Fibroblast of the aortic adventitia (primary cell): ENCODE measurements at places on chromosomes 11 and 22. TPM values are rescaled to one million over a fixed set of nuclear protein-coding genes. Genes with fewer than 3 reads are reported as not detected.

DNA sequence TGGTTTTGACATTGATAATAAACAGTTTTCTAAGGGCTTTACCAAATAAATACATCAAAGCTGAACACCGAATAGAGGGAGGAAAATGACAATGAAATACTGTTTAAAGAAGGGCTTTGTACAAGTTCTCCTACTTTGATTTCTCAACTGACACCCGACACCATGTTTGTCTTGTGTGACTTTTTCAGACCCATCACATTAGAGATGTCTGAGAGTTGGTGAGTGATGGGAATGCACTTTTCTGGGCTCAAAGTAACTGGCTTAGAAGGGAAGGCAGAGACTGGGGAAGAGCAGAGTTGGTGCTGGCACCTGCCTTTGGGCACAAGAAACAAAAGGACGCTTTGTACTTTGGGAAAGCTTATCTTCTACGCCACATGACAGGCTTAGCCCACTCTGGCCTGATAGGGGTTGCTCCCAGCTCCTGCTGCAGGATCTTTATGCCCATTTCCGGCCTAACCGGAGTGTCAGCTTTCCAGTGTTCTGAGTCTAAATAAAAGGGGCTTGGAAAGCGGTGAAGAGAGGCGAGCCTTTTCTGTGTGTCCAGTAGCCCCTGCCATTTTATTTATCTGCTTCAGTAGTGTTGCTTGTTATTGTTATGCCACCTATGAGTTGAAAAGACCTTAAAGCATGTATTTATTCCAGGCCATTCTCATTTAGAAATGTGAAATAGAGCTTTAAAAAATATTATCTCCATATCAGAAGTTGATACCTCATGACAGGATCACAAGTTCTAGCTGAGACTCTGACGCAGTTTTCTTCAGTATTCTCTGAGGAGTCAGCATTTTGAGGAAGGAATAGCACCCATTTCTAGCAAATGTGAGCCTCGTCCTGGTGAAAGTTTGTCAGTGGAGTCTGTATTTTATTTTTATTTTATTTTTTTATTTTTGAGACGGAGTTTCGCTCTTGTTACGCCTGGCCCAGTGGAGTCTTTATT, 24.2 kb downstream of the KREMEN1 start:
- no peak for DNase-seq

RHBDD3 gene
- total RNA-seq = 22.0 and 29.8 TPM in 2 replicates

DNA sequence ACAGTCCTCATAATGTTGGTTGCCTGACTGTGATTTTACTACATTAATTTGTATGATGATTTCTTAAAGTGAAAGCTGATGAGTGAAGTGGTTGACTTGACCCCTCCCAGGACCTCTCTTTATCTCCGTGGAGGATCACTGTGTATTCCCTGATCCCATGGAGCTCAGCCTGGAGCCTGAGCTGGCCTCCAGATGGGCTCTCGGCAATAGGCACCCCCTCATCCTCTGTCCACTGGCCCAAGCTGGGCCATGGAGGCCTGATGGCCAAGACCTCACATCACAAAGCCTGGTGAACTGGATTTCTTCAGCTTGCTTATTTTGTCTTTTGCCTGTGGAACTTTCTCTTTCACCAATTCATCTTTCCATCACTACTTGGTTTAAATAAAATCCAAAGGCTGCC, 75.2 kb downstream of the WNT11 start:
- DNase-seq = no peak

MPEG1 gene
- not detected in 2 replicates for total RNA-seq

GRCh38 chr11:118441770-118442275, 5.5 kb downstream of the KMT2A start:
- no peak for DNase-seq

- DNase-seq = peak; percentile 35
Measured at GRCh38 chr22:37806409-37807333, 1.1 kb upstream of the GCAT start.

KLHL35 gene
- total RNA-seq = 3.0 and 3.8 TPM in 2 replicates

TRIM49 gene
- total RNA-seq = not detected in 2 replicates
